ENCODE measurements at places on chromosomes 6 and 20. TPM values are rescaled to one million over a fixed set of nuclear protein-coding genes. Genes with fewer than 3 reads are reported as not detected.

The RHAG gene
- 0.07 TPM for total RNA-seq

The LRP11 gene
- total RNA-seq = 13.2 TPM

The TBX18 gene
- total RNA-seq = under 0.01 TPM

The SRSF3 gene
- 111 TPM for total RNA-seq

The ELOVL2 gene
- total RNA-seq = 1.0 TPM

The BTNL2 gene
- not detected for total RNA-seq

The GPLD1 gene
- 2.5 TPM for total RNA-seq

The PPP1R3G gene
- total RNA-seq = 0.48 TPM

The LYRM2 gene
- 5.8 TPM for total RNA-seq

The TUBB gene
- total RNA-seq = 2,101 TPM

The B3GAT2 gene
- 0.18 TPM for total RNA-seq

The CDKAL1 gene
- total RNA-seq = 27.5 TPM

The MRPL2 gene
- 79.1 TPM for total RNA-seq

The COX7A2 gene
- total RNA-seq = 292 TPM

The NKX2-4 gene
- not detected for total RNA-seq

The AVP gene
- total RNA-seq = not detected

The SLC17A1 gene
- not detected for total RNA-seq

The ENPP5 gene
- total RNA-seq = 6.5 TPM

The TAAR2 gene
- total RNA-seq = not detected

The TCF15 gene
- total RNA-seq = 4.2 TPM

The HCRTR2 gene
- 0.07 TPM for total RNA-seq

The ZC2HC1B gene
- not detected for total RNA-seq

The USP49 gene
- 3.5 TPM for total RNA-seq

The OLIG3 gene
- total RNA-seq = 0.28 TPM

The COL12A1 gene
- total RNA-seq = 1.9 TPM

The DNAH8 gene
- total RNA-seq = 0.03 TPM

The CAGE1 gene
- total RNA-seq = 0.21 TPM

The RAD21L1 gene
- total RNA-seq = not detected

The TMEM217 gene
- total RNA-seq = 0.14 TPM

The GPRC6A gene
- total RNA-seq = not detected

The ZNF512B gene
- 13.3 TPM for total RNA-seq

The PDYN gene
- total RNA-seq = 0.15 TPM

The C20orf204 gene
- total RNA-seq = 1.6 TPM

The ELOVL4 gene
- total RNA-seq = 4.8 TPM

The POPDC3 gene
- total RNA-seq = 1.1 TPM

The SLC13A3 gene
- 6.9 TPM for total RNA-seq
